ENCODE measurements at places on chromosomes 3 and 15.

DNA sequence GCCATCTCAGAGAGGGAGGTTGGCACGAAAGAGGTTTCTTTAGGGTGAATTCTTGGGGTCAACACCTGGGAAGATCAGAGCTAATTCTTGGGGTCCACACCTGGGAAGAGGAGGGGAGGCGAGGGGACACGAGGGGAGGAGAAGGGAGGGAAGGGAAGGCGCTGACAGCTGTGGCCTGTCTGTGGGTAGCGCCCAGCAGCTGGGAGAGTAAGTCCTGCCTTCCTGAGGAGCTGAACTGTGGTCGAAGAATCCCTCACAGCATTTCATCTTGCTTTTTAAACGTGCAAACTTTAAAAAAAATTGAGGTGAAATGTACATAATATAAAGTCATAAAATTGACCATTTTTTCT, 63.2 kb upstream of the CGNL1 start:
- DNase-seq, result no peak

- DNase-seq, result no peak
Observed at GRCh38 chr3:79032686-79033318, 735.0 kb downstream of the ROBO1 start.

DNA sequence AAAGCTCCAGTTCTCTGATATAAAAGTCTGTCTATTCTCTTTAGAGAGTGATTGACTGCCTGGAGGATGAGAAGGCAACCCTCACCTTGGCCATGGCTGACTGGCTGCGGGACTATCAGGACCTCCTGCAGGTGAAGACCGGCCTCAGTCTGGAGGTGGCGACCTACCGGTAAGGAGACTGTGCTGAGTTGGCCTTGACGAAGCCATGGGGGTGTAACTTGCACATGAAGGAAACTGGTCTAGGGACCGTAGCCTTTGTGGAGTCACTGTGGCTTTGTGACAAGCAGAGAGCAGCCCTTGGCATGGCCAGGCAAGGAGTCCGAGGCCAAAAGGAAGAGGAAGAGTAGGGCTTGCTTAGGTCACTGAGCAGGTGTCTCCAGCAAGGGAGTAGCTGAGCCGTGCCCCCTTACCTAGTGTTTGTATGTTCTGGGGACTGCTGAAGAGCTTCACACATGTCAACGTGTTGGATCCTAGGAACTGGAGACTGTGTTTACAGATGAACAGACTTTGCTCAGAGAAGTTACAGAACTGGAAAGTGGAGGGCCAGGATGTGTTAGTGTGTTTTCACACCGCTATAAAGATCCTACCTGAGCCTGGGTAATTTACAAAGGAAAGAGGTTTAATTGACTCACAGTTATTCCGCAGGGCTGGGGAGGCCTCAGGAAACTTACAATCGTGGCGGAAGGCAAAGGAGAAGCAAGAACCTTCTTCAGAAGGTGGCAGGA, 8.8 kb downstream of the SYNM start:
- no peak for DNase-seq

- DNase-seq, result no peak
Observed at GRCh38 chr15:51619331-51620035, 3.1 kb downstream of the DMXL2 start.

DNA sequence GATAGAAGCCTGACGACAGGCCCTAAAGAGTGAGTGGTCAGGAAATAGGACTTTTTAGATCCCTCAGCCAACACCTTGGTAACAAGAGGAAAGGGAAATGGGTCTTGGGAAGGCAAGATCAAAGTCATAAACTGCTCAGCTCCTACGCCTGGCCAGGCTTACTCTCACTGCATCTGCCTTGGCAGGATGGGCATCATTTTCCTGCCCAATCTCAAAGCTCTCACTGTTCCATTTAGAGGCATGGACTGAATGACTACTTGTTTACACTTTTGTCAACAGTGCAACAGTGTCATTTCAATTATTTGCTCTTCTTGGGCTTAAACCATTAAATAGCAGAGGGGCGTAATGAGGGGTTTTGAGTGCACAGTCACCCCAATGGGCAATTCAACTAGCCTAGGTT, 808.7 kb downstream of the GRM7 start:
- no peak for DNase-seq

DNA sequence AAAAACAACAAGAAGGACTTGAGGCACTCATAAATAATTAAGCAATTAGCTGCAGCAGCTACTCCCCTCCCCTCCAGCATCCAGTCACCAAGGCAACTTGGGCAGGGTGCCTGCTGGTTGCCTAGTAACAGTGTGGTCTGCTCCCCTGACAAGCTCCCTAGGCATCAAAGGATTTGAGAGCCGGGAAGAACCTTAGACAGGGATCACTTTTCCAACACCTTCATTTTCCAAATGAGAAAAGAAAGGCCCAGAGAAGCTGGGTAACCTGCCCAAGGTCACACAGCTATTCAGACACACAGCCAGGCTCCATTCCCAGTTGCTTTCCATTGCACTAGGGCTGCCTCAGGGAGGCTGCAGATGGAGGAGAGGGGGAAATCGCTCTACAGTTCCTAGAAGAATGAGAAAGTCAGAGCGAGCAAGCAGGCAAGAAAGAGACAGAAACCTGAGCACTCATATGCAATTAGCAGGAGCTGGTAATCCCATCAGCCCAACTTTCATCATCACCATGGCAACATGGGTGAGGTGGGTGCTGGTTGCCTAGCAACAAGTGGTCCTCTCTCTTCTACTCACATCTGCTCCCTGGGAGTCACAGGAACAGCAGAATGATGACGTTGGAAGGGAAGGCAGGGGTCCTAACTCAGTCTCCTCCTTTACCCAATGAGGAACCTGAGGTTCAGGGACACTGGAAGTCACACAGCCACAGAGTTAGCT, 3.6 kb upstream of the EIF4E3 start:
- no peak for DNase-seq

- no peak for DNase-seq
Observed at GRCh38 chr3:37271611-37272010, 97.2 kb upstream of the LRRFIP2 start.

- no peak for DNase-seq
Observed at GRCh38 chr3:111285694-111286093, 214.1 kb downstream of the NECTIN3 start.

- no peak for DNase-seq
Observed at GRCh38 chr3:51817375-51817774, 38.3 kb upstream of the IQCF6 start.

GRCh38 chr15:77622209-77622933, 10.3 kb downstream of the LINGO1 start:
- DNase-seq, result no peak

DNA sequence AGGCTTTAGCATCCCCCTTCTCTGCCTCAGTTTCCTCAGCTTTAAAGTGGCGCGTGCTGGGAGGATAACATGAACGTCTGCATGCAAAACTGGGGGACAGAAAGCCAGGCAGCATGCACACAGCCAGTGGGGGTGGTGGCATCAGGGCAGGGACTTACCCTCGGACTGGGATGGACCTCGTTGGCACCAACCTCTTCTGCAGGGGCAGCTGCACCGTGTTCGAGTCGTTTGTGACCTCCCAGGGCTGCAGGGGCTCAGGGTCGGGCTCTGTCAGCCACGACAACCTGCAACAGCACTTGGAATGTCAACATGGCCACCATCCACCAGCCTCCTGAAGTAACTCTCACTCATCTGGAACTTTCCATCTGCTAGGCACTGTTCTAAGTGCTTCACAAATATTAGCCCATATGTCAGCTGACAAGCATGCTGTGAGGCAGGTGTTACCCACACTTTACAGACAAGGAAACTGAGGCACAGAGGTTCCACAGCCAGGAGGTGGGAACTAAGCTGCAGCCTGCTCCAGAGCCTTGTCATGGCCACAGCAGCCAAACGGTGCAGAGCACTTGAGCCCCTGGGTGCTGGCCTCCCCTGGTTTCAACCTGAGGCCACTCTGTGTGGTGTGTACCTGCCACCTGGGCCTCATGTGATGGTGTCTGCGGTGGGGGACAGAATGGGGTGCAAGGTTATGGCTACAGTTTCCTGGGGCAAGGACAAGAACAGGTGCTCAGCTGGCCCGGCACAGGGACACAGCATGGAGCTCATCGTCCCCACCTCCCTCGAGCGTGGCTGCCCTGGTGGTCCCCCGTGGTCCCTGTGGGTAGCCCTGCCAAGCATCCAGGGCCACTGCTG, 6.7 kb downstream of the C3orf22 start:
- DNase-seq, result no peak

DNA sequence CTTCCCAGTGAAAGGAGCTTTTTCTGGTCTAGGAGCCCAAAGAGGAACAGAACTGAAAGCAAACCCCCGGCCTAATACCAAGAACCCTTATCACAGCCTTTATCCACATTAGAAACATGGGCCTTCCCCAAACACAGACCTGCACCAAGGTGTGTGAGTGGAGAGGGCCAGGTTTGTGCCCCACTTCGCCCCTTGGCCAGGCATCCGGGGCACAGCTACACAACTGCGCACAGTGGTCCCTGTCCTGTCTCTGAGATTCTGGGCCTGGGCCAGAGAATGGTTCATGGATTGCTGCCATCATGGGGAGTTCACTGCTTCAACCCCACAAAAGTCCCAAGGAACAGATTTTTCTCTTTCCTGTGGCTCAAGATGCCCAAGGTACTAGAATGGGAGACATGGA, 125.5 kb upstream of the ABHD17C start:
- no peak for DNase-seq

DNA sequence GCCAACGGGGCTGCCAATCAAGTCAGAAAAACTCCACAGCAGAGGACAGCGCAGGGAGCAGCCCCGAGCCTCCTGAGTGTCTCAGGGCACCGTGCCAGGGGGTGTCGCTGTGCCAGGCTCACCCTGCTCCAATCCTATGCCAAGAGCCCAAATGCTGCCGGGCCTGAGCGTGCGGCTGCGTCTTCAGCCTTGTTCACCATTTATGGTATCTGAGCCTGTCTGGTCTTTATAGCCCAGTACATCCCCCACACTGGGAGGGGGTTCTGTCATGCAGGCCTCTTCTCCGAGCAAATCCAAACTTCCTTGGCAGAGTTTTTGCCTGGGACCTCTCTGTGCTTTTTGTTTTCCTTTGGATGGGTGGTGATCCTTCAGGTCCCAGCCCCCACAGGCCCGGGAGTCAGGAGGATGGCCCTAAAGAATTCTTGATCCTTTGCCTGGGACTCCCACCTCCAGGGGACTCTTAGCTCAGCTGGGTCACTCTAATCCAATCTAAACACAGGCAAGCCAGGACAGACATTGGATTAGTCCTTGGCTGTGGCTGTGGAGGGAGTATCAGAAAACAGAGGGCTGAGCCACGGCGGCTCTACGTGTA, 135.1 kb upstream of the HACD2 start:
- DNase-seq, result no peak

GRCh38 chr3:123650101-123650500, 65.2 kb upstream of the HACD2 start:
- DNase-seq, result no peak

GRCh38 chr3:140579260-140579659, 98.6 kb upstream of the TRIM42 start:
- DNase-seq, result no peak

DNA sequence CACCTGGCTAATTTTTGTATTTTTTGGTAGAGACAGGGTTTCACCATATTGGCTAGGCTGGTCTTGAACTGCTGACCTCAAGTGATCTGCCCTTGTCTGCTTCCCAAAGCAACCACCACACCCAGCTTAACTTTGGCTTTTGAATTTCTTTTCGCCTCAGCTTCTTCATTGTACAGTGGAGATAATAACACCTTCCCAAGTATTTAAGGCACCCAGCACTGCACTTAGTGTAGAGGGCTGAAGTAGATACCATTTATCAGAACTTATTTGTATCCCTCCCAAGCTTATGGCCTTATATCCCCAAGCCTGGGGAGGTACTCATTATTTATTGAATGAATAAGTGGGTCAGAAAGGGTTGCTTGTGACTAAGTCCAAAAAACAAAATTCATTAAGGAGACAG, 2.3 kb downstream of the SQOR start:
- DNase-seq, result no peak

DNA sequence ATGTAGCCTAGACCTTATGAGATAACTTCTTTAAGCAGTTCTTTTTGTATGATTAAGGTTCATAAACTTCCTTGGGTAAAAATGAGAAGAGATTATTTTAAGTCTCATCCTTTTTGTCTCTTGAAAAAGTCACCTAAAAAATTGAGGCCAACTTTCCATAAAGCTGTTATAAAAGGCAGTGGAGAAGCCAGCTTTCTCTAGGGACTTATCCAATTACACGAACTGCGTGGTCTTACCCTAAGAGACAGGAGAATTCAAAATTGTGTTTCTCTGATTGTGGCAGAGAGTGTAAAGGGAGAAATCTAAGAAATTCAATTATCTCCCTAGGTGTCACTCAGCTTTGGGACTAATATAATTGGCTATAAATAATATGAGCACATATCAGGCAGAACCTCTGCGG, 262.0 kb downstream of the SHOX2 start:
- DNase-seq, result no peak

GRCh38 chr3:43540624-43541023, 81.2 kb downstream of the ANO10 start:
- no peak for DNase-seq

Data from cortex of kidney (tissue), 1 donor.